Myocyte (in vitro differentiated cells): ENCODE measurements at places on chromosomes 4 and X.

DNA sequence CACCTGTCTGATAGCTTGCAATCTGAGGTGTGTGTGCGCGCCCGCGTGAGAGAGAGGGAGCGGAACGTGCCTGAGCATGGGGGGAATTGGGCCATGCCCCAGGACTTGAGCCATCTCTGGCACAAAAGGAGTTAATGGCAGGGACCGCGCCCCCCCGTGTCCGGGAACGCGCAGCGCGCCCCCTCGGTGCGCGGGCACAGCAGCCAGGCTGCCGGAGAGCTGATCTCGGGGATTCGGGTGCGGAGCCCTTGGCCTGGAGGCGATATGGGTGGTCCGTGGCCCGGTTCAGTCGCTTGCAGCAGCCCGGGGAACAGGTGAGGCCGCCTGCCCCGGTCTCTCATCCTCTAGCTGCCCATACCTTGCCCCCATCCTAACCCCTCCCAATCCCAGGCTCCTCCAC lies at the start of gene NLGN3:
Gene NLGN3 (plus strand): TSS at position 191 of the 400 bp plus-strand sequence. CDS start 2,909 bp downstream, outside the sequence.
- DNase-seq, result no peak

GRCh38 chrX:15998350-15998749 lies 125.0 kb upstream of the GRPR start:
- no peak for DNase-seq

- DNase-seq, result no peak
Measured at GRCh38 chrX:115913575-115913974, 257.0 kb upstream of the AGTR2 start.

- DNase-seq, result no peak
Measured at GRCh38 chrX:47182106-47182700, 11.4 kb upstream of the UBA1 start.

GRCh38 chrX:10089378-10089795 lies 67.4 kb upstream of the CLCN4 start:
- DNase-seq, result peak; percentile 33

GRCh38 chr4:77856152-77856551 lies 6.5 kb upstream of the MRPL1 start:
- no peak for DNase-seq

GRCh38 chr4:75876218-75876617 lies 26.0 kb downstream of the PPEF2 start:
- no peak for DNase-seq

DNA sequence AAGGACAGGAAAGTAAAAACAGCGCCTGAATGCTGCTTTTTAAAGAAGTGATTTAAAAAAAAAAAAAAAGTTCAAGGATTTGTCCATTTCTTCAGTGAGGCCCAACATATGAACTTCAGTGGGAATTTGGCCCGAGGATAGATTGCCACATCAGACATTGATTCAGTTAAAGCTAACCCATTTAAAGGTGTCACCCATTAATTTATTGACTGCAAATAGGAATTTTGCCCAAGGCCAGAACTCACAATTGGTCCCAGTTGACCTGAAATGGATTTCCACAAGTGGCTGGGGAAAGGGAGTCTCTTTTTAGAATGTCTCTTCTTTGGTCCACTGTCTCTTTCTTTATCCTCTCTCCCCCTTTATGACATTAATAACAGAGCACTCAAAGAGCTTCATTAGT lies 86.5 kb upstream of the RPL34 start:
- DNase-seq, result no peak

DNA sequence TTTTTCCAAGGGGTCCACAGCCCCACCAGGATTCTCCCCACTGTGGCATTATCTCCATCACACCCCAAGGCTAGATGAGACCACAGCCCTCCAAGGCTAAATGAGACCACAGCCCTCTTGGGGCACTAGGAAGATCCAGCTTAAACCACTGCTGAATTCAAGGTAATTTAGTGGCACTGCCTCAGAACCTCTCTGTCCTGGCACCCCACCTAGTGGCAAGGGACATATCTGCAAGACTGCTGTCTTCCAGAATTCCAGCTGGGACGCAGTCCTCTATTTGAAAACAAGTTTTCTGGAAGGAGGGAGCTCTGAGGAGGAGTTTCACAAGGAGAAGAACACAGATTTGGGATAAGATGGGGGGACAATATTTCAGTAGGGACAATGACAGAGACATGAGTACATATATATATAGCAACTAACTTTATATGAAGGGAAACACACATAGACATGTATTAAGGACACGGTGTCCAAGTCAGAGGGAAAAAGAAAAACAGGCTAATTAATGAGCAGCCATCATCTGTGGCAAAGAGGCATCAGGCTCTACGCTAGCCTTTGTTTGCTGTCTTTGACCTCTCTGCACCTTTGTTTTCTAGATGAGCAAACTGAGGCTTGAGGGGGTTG lies 9.3 kb downstream of the CETN2 start:
- DNase-seq, result peak; percentile 33

GRCh38 chrX:109632906-109633504 lies 8.0 kb upstream of the KCNE5 start:
- peak; percentile 34 for DNase-seq

GRCh38 chrX:32896088-32896487 lies 315.3 kb downstream of the DMD start:
- no peak for DNase-seq

DNA sequence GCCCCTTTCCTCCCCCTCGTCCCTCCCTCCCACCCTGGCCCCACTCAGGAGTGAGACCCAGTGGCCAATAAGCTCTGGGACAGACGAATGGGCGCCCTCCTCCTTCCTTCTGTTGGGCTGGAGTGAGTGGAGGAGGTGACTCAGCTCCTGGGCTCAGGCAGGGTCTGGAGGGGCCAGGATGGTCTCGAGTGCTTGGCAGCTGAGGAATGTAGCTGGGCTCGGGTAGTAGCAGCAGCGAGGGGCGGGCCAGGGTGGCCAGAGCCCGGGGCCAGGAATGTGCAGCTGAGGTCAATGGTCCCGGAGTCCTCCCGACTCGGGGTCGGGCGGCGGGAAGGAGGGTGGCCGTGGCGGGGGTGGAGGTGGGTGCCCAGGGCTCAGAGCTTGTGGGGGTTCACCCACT lies 15.0 kb downstream of the G6PD start:
- DNase-seq, result peak; percentile 66

- peak; percentile 86 for DNase-seq
Measured at GRCh38 chr4:76197971-76198410, 15.6 kb downstream of the SCARB2 start.

GRCh38 chrX:70970482-70970995 lies 39.6 kb upstream of the SLC7A3 start:
- DNase-seq, result peak; percentile 5

DNA sequence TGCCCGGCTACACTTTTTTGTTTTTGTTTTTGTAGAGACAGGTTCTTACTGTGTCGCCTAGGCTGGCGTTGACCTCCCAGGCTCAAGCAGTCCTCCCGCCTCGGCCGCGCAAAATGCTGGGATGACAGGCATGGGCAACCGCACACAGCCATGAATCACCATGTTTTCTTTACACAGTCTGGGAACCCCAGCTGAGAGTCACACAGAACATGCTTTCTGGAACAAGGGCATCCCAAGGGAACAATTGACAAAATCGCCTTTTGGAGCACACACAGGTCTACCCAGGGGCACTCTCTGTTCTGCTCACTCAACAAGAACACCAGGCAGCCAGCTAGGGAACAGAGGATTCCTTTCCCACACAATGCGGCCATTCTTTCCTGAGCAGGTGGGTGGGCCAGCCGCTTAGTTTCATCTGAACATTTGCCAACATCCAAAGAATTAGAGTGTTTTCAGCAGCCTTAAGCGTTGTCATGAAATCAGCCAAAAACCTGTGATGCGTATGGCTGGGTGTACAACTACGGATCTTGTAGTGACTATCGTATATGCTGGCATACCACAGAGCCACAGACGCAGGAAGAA lies 15.7 kb downstream of the PRKX start:
- peak; percentile 78 for DNase-seq

DNA sequence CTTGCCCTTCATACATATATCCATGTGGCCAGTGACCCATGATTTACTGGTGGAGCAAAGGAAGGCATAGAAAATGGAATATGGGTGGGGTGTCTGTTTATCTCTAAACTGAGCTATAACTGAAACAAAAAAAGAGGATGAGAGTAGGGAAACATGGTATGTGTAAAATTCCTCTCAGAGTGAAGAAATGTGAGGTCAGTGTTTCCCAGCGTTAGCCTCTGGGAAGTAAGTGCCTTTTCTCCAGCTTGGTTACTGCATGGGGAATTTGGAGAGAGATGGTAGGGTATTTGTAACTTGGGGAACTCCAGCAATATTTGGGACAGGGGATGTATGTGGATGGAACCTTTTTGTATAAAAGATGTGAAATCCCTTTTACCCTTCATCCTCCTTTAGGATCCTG lies 89.4 kb downstream of the AFF1 start:
- DNase-seq, result no peak

DNA sequence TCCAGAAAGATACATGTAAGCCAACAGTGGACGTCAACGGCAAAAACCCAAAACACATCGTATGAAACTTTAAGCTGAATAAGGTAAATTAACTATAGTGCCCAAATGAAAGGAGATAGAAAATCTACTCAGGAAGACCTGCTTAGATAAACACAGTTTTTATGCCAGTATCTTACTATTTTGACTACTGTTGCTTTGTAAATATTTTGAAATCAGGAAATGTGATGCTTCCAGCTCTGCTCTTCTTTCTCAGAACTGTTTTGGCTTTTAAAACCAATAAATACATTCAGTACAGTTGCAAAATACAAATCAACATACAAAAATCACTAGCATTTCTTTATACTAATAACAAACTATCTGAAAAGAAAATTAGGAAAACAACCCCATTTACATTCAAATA lies 83.8 kb downstream of the SMARCA5 start:
- DNase-seq, result no peak

DNA sequence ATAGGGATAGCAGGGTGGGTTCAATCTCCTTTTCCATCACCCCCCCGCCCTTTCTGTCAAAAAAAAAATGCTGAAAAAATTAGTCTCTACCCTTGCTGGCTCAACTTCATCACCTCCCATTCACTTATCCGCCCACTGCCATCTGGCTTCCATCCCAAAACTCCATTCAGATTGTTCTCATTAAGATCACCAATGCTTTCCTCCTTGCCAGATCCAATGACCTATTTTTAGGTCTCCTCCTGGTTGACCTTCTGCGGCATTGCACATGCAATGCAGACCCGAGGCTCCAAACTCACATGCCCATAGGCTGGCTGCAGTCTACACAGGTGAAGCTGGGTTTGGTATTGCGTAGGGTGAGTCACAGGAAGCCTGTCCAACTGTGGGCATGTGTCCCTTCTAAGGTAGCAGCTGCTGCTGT lies 21.1 kb upstream of the STIM2 start:
- peak; percentile 77 for DNase-seq

- DNase-seq, result peak; percentile 22
Measured at GRCh38 chrX:84907324-84907968, 96.2 kb upstream of the APOOL start.

- DNase-seq, result peak; percentile 47
Measured at GRCh38 chr4:168484626-168485025, 4.3 kb upstream of the DDX60L start.

DNA sequence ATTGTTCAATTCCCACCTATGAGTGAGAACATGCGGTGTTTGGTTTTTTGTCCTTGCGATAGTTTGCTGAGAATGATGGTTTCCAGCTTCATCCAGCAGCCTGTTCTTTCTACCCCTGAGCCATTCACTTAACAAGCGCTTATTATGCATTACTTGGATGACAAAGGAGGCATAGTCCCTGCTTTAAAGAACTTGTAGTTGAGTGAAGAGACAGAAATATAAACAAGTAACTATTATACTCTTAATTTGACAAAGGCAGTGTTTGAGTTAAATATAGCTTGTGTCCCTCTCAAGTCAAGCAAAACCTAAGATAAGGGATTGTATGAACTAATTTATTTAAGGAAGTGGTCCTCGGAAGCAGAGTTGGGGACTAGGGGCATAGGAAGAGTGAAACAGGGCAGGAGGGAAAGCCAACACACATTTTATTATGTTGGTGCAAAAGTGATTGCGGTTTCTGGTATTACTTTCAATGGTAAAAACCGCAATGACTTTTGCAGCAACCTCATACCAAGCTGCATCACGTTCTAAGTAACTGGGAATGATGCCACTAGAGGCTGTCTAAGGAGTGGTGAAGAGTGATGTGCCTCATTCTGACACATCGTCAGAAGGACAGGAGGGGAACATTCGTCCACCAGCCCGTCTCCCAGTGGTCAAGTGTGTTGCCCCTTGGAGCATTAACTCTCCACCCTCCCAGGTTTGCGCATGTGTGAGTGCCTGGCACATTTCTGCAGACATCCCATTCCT lies 41.8 kb downstream of the QDPR start:
- no peak for DNase-seq
